ENCODE measurements at places on chromosomes 1 and 21.
A peak's percentile ranks its signal among the peaks of the same experiment; 100 is the strongest.

- DNase-seq, result peak; percentile 90
Observed at GRCh38 chr1:225449261-225449660, 21.4 kb upstream of the LBR start.

- no peak for DNase-seq
Observed at GRCh38 chr21:40386294-40386911, 460.6 kb downstream of the DSCAM start.

GRCh38 chr1:87435484-87435883 lies 106.8 kb downstream of the LMO4 start:
- DNase-seq, result no peak

DNA sequence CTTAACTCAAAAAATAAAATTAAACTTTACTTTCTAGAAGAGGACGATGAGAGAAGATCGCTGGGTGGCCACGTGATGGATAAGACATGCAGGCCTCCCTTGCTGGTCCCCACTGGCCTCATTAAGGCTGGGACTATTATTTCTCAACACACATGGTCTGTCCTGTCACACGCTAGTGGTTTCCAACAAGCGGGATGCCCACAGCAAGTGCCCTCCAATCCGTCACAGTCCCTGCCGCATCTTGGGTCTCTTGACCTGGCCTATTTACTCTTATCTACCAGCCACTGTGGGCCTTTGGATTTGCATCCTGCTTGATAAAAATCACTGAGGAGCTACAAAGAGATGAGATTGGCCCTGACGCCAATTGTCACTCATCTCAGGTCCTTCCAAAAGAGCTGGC lies 30.0 kb downstream of the CAPZB start:
- DNase-seq, result no peak

DNA sequence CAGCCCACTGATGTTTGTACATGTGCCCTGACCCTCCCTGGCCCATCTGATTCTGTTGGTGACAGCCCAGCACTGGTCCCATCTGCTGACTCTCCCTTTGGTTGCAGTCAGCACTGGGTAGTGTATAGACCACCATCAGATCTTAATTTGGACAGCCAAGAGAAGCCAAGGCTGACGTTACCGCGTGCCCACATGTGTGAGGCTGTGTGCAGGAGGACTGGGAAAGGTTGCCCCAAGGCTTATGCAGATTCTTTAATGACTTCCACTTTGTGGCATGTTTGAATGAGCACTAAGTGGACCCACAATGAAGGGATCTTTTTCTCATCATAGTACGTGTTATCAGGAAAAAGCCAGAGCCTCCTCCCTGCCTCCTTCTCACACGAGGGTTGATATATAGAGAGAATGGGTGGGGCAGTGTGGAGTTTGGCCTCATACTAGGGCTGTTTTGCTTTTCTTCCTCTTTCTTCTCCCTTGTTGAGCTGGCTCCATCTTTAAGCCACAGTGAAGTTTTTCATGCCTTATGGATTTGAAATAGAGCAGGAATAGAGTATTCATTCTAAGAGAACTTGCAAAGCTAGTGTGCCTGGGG lies 93.5 kb downstream of the NAV1 start:
- DNase-seq, result no peak

- DNase-seq, result no peak
Observed at GRCh38 chr1:219626865-219627264, 14.0 kb upstream of the ZC3H11B start.

- DNase-seq, result no peak
Observed at GRCh38 chr1:40438391-40439015, 11.8 kb upstream of the ZFP69B start.

DNA sequence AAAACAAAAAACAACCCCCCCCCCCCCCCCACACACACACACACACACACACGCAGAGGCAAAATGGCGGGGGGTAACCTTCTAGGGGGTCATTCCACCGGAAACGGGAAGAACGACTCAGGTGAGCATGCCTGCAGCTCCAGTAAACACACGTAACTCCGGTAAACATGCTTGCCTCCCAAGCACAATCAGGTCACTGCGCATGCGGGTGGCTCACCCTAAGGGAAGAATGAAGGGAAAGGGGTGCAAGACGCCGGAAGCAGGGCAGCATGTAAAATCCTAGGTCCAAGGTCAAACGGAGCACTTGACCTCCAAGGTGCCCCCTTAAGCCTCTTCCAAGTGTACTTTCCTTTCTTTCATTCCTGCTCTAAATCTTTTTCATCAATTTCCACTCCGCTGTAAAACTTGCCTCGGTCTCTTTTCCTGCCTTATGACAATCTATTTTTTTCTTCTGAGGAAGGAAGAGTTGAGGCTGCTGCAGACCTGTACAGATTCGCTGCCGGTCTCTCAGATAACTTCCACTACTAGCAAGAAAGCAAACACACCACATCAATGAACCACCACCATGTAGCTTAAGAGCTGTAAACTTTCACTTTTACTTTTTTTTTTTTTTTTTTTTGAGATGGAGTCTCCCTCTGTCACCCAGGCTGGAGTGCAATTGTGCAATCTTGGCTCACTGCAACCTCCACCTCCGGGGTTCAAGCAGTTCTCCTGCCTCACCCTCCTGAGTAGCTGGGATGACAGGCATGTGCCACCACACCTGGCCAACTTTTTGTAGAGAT lies 21.0 kb upstream of the CBR3 start:
- no peak for DNase-seq

GRCh38 chr1:53656747-53657530 lies 82.0 kb downstream of the GLIS1 start:
- no peak for DNase-seq

GRCh38 chr1:62840555-62840954 lies 56.6 kb downstream of the ATG4C start:
- no peak for DNase-seq

GRCh38 chr1:109808703-109809102 lies 45.0 kb upstream of the EPS8L3 start:
- DNase-seq, result no peak

DNA sequence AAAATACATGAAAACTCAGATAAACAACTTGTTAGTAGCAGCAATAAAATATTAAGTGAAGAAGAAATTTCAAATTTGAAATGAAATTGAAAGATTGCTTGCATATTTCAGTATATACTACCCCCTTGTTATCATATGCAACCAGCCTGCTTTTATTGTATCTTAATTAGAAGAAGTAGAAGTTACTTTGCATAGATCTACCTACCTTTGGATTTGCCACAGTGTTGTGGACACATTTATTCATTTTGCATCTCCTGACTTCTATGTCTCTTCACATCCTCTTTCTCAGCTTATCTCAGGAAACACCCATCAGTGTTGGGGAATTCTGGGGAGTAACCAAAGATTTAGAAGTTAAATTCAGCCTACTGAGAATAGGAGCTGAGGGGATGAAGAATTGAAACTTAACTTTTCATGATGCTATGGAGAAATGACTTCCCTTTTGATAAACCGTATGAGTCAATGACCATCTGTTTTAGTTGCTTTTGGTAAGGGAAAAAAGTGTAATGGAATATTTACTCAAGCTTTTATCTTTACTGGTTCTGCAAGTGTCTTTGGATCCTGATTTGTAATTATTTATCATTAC lies 96.9 kb downstream of the RGL1 start:
- DNase-seq, result no peak

DNA sequence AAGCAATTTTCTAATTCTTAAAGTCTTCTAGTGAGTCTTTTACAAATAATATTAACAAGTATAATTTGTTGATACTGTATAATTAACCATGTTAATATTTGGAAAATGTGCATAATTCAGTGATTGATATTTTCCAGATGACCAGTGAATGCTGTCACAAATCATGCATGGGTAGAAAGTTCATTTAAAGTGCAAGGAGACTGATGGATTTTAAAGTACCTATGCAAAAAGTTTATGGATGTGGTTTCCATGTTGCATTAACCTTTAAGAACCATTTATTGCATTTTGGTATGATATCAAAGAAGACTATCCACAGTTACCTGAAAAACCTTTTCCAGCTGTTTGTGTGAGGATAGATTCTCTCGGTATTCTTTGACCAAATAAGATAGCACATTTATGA lies 23.2 kb downstream of the CDC73 start:
- no peak for DNase-seq

DNA sequence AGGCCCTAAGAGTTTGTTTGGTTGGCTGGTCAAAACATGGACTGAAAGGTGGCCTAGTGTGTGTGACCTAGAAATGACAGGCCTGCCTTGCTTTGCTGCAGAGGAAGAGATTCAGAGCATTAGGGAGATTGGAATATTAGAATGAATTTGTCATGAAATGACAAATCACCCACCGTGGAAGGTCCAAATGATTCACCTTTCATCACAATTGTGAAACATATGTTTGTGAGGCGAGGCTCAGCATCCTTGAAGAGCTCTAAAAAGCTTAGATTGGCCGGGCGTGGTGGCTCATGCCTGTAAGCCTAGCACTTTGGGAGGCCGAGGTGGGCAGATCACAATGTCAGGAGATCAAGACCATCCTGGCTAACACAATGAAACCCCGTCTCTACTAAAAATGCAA lies 5.5 kb downstream of the LCE1B start:
- DNase-seq, result peak; percentile 1

- no peak for DNase-seq
Observed at GRCh38 chr1:23444104-23444533, 19.6 kb upstream of the TCEA3 start.

- no peak for DNase-seq
Observed at GRCh38 chr1:177913762-177914540, 55.9 kb downstream of the SEC16B start.

DNA sequence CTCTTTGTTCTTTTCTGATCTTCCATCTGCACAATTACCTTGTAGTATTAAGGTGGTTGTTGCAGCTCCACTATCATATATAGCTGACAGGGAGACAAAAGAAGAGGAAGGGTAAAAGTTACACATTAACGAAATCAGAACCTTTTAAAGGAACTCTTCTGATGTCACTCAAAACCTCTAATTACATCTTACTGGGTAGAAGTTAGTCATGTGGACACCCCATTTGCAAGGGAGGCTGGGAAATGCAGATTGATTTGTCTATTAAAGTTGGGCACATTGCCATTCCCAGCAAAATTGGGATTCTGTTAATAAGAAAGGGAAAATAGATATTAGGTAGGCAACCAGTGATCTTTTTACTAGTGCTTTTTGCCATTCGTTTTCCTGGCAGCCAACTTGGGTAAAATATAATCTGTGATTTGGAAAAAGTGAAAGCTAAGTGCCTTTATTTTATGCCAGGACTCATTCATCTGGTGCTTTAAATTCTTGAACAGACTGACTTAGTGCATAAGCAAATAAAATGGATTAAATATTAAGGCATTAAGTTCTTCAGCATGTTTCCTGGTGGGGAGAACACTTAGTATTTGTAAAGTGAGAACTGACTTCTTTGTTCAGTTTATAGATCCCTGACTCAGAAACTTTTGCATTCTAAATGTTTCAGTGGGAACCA lies 71.3 kb downstream of the DNM3 start:
- no peak for DNase-seq

DNA sequence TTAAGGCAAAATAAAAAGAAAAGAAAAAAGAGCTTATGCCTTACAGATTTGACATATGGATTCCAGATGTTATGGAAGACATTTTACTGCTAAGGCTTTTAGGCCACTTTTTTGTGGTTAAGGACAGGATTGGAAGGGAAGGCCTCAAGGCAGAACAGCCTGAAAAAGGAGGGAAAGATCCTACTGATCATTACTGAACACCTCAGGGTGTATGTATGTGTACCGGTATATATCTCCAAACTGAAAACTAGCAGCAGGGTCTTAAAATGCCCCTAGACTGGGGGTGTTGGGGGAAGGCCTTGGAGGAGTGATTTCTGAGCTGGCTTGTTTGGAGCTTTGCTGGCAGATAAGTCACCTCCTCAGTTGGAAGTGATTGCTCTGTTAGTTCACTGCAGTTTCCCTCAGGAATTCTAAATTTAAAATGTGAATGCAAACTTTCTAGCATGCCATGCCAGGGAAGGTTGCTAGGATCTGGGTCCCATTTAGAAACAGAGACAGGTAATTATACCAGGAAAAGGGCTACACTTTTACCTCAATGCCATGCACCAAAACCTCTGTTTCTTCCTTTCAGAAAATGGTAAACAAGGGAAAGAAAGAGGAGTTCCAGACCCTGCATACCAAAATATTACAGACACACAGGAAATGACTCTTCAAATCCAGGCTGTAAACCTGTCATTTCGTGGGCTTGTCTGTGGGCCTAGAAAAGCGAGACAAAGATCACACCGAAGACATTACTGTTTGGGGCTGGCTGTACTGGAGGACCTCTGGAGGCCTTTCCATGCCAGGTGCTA lies 15.0 kb downstream of the C1orf52 start:
- DNase-seq, result no peak

DNA sequence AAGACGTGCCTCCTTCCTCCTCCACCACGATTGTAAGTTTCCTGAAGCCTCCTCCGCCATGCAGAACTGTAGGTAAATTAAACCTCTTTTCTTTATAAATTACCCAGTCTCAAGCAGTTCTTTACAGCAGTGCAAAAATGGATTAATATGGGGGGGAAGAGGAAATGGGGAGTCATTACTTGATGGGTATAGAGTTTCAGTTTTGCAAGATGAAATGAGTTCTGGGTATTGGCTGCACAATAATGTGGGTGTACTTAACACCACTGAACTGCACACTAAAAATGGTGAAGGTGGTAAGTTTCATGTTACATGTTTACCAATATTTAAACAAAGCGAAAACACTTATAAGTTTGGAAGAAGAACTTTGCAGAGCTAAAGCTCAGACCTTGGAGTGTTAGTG lies 24.3 kb upstream of the DISP1 start:
- no peak for DNase-seq

DNA sequence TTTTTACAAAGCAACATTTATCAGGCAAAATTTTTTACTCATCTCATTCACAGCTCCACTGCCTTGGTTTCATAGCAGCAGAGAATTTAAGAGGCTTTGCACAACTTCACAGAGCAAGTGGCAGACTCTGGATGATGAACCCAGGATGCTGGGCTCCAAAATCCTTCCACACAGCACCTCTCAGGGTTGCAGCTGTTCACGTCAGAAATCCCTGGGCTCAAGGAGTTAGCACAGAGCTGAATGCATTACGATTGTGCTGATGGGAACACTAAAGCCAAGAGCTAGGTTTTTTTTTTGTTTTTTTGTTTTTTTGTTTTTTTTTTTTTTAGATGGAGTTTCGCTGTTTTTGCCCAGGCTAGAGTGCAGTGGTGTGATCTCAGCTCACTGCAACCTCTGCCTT lies 2.4 kb upstream of the HTR6 start:
- no peak for DNase-seq

GRCh38 chr1:32830092-32830852 lies 12.8 kb downstream of the S100PBP start:
- DNase-seq, result no peak

- no peak for DNase-seq
Observed at GRCh38 chr1:206706806-206707366, 22.2 kb downstream of the MAPKAPK2 start.

GRCh38 chr1:222716393-222716792 lies 4.0 kb downstream of the BROX start:
- no peak for DNase-seq

Data from epithelial cell of prostate (primary cell).